ENCODE measurements at places on chromosomes 1 and 21. TPM values are rescaled to one million over a fixed set of nuclear protein-coding genes. Genes with fewer than 3 reads are reported as not detected.

The CRABP2 gene
- total RNA-seq, result 17.0 TPM

The CLCNKB gene
- total RNA-seq, result 0.12 TPM

The CD1E gene
- not detected for total RNA-seq

The HES4 gene
- 3.7 TPM for total RNA-seq

The RUNX1 gene
- 24.4 TPM for total RNA-seq

The ENAH gene
- 72.2 TPM for total RNA-seq

The S100B gene
- total RNA-seq, result not detected

The KMO gene
- total RNA-seq, result under 0.01 TPM

The GPR153 gene
- total RNA-seq, result 3.0 TPM

The ATF3 gene
- 4.6 TPM for total RNA-seq

The RAP1GAP gene
- 1.2 TPM for total RNA-seq
